ENCODE measurements at places on chromosomes 7 and 10. TPM values are rescaled to one million over a fixed set of nuclear protein-coding genes. Genes with fewer than 3 reads are reported as not detected.

KMT2C gene
- 42.3 TPM for total RNA-seq

RNF32 gene
- not detected for total RNA-seq

ODAD2 gene
- total RNA-seq, result 0.58 TPM

RBP4 gene
- 1.1 TPM for total RNA-seq

TDRD1 gene
- 1.9 TPM for total RNA-seq

SPACDR gene
- 0.88 TPM for total RNA-seq

MMP21 gene
- not detected for total RNA-seq

GRCh38 chr10:130400890-130401289 lies 264.7 kb downstream of the GLRX3 start:
- DNase-seq, result no peak

GRCh38 chr10:58568428-58568935 lies 55.8 kb downstream of the BICC1 start:
- DNase-seq, result no peak

GRCh38 chr10:124211921-124212320 lies 118.5 kb upstream of the CHST15 start:
- no peak for DNase-seq

- no peak for DNase-seq
Observed at GRCh38 chr10:75542084-75542483, 110.7 kb downstream of the LRMDA start.

GRCh38 chr7:1910827-1911226 lies 240.8 kb downstream of the ELFN1 start:
- no peak for DNase-seq

- DNase-seq, result no peak
Observed at GRCh38 chr10:118042827-118043242, 3.9 kb downstream of the RAB11FIP2 start.

DNA sequence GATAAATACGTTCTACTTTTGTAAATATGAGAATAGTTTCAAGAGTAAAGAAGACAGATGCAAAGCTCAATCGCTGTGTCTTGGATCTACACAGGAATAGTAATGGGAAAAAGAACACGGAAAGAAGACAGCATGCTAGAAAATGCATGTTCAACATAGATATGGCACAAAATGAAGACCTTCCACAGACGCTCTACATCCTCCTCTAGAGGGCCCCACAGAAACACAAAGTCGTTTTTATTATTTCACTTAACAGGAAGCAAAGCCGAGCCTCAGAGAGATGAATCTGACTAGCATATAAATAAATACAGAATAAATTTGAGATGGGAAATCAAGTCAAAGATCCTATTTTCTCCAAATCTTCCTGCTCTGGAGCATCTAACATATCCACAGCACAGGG lies 292.6 kb downstream of the PARD3 start:
- no peak for DNase-seq

DNA sequence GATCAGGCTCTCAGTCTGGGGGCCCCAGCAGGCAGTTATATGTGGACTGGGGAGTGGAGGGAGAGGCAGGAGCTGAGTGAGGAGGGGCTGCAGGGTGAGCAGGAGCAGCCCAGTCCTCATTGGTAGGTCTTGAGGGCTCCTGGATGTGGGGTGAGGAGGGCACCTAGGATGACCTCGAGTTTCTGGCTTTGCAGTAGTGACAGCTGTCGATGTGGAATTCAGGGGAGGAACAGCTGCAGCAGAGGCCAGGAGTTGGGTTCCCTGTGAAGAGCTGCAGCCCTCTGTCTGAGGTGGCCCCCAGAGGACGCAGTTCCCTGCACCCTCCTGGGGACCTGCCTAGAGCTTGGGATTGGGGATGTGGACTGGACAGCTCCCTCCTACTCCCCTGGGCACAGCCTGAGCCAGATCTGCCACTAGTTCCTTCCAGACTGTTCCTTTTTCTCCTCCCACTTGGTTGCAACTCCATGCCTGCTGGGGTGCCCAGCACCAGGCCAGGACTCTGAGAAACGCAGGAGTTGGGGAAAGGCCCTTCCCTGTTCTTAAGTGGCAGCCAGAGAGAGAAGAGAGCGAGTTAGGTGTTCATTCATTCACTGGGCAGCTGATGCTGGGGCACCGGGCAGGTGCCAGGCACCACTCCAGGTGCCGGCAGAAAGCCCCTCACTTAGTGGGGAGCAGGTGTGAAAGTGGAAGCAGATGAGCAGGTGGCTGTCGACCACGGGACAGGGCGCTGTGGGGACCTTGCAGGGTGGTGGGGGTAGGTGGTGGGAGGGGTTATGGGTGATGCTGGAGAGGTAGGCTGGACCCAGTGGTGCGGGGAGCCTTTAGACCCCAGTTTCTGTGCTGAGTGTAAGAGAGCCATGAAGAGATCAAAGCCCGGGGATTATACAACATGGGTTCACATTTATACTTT lies 57.9 kb downstream of the PRF1 start:
- no peak for DNase-seq

GRCh38 chr10:92845921-92846320 lies 2.4 kb upstream of the EXOC6 start:
- no peak for DNase-seq

- no peak for DNase-seq
Observed at GRCh38 chr7:1095621-1096155, 7.8 kb downstream of the GPER1 start.

DNA sequence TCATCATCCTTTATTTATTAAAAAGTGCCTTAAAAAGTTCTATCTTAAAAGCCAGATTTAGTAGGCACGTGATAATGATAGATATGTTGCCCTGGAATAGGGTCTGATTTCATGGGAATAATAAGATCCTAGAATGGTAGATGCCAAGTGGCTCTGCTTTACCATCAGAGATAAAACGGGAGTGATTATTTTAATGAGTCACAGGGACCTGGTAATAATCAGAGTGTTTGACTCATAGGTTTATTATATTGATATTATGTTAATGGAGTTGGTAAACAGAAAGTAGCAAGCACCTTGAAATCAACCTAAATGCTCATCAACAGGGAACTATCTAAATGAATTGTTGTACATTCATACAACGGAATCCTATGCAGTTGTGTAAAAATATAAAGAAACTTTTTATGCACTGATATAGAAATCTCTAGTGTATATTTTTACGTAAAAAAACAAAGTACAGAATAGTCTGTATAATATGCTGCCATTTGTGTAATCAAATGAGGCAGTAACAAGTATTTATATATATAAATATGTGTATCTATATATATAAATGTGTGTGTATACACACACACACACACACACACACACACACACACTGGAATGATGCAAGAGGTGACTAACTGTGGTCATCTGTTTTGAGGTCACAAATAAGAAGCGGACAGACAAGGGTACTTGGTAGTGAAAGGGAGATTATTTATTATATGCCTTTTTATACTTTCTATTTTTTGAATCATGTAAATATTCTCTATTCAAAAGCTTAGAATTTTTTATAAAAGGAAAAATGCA lies 78.6 kb upstream of the DYNC1I1 start:
- DNase-seq, result no peak

DNA sequence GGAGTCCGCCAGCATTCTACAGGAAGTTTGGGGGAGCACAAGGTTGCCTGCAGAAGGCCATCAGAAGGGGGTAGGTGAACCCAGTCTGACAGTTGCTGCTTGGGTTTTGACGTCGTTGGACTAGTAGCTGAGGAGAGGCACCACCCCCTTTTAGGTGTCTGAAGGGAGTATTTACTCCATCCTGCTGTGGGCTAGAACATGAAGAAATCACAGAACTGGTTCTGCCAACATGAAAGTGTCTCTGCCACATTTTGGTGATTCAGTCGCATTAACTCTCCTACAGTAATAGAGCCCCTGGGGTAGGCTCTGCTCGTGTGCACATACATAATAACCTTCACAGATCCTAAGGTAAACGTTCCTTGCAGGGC lies 834 bp upstream of the TRIL start:
- no peak for DNase-seq

DNA sequence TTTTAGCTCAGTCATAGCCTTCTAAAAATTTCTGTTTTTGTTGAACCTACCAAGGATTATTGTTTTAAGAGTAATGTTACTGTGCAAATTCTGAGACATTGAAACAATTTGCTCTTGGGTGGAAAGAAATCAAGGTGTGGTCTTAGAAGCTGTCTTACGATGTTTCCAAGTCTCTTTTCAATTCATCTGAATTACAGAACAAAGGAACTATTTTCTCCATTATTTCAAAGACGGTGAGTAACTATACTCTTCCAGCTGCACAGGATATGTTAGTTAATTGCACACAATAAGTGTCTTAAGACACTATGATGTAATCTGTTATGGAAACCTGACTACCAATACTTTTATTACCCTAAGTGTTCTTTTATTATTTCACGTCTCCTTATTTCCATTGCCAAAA lies 106.8 kb upstream of the POM121L12 start:
- no peak for DNase-seq

GRCh38 chr7:31664890-31665289 lies 22.1 kb upstream of the PPP1R17 start:
- DNase-seq, result no peak

GRCh38 chr7:105707967-105708762 lies 126.9 kb upstream of the EFCAB10 start:
- no peak for DNase-seq

DNA sequence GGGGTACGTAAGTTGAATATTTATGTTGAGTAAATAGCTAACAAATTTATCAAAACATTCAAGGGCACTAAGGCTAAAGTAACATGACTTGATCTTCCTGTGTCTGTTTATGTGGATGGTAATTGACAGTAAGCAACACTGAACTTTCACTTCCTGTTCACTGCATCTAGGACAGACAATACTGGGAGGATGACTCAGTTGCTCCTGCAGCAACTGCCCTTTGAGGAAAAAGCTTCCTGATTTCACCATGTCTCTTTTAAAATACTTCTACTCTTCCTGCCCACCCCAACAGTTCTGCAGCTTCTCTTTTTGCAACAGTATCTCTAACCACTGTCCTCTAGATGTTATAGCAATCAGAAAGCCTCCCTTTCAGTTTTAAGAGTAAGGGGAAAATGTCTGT lies 76.6 kb upstream of the HGF start:
- DNase-seq, result no peak

DNA sequence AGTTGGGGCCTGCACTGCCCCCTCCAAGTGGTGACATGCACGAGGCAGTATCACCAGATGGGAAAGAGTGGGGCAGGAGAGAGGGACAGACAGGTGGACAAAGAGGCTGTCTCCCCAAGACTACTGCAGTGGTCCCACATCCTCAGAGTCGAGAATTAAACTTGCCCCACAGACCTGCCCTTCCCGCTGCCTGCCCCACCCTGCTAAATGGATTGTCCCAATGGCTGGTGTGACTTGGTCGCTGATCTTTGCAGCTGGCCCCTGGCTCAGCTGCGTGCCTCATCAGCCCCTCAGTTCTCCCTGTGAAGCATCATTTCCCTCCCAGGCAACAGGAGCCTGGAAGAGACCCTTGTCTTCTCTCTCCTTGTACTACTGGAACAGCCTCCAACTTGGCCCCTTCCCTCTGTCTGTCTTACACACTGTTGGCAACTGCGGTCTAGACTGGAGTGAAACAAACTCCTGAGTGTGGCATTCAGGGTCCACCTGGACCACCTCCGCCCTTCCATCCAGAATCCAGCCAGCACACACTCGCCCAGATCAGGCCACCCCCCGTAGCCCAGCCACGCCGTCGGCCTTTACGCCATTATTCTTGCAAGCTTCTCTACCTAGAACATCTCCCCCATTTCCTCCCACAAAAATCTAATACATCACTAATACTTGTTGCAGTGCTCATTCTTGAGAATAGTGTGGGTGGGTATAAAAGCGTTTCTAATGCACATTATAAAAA lies 275.1 kb downstream of the CELF2 start:
- DNase-seq, result no peak

DNA sequence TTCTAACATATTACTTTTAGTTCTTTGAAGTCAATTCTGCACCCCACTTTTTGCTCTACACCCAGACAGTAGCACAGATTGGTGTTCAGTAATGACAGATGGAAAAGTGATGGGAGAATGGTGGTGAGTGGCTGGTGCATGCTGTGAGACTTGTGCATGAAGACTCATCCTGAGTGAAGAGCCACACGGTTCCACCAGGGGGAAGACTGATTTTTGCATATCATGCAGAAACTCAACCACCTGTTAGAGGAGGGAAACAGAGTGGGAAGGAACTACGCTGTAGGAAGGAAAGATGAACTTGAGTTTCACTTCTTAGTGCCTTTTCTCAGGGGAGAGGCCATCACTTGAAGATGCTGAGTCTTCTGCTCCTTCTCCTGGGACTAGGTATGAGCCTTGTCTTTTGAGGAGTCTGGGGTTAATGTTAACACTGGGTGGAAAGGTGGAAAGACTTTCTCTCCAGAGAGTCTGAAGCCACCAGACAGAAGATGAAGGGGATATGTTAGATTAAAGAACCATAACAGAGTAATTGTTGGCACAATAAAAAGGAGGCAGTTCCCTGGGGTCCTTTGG lies 9.3 kb upstream of the PRSS1 start:
- no peak for DNase-seq

DNA sequence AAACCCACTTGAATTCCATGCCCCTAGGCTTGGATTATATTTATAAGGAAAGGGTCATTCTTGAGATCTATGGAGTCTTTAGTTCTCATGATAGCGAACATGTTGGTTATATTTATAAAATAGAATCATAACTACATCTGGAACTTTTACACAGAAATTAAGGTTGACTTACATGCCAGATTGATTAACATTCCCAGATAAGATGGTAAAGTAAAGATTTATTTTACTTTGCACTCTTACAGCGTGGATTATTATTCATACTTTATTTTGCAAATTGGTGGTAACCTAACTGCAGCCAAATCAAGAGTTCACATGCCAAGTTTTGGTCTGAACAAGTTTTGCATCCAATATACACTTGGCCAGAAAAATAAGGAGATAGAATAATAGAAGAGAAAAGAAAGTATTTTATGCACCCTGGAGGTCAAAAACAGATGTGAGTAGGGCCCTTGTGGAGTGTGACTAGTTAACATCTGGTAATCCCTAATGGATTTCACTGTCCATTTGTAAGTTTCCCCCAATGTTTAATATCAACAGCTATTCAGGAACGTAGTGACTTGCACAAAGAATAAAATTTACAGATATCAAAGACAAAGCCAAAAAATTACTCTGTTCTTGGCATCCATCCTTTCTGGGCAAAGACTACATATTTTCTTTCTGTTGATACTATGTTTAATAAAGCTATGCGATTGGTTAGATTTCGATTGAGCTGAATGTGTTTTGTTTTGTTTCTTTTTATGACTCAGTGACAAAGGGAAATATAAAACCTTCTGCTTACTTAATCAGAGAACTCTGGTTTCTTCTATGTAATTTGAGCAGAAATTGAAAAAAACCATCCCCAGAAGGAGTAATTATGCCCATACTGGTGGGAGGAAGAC lies 10.1 kb upstream of the TMEM26 start:
- DNase-seq, result no peak
